Naive thymus-derived CD8-positive, alpha-beta T cell (primary cell): ENCODE measurements at places on chromosomes 4 and X. TPM values are rescaled to one million over a fixed set of nuclear protein-coding genes. Genes with fewer than 3 reads are reported as not detected.

The TMPRSS11F gene
- total RNA-seq: not detected

DNA sequence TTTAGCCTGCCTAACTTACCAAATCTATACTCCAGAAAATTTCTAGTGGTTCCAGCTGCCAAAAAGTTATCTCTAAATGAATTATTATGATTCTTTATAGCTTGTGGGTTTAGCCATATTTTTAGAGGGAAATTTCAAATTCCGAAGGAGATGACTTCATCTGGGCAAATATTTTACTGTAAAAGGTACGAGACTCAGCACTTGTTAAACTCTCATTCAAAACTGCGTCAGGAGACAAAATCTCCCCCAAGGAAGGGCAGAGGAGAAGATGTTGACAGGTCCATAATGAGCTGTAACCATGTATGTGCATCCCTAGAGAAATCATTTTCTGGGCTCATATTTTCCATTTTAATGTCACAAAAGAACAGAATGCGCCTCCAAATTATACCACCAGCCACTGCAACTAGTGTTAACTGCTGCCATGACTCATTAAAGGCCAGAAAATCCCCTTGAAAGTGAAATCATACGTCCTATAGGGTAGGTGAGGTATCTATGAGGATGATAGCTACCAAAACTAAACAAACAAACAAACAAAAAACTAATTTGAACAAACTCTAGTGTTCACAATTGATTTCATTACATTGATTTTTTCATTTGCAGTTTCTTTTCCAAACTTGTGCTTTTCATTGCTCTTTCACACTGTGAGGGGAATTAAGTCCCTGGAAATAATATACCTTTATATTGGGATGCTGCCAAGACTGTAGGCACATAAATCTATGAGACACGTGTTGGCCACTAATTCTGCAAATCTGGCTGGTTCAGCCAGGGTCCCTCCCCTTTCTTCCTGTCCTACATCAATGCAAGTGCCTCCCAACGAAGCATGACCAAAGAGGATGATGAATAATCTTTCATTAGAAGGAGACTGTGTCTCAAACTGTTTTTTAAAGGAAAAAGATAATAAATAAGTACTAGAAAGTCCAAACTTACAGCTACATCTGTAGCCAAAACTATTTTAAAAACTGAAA lies 85.8 kb downstream of the ARHGAP6 start:
- H3K27ac ChIP-seq: no peak overlapping the region
- peaks cover 5% of the 10 kb centered on the region for H3K36me3 ChIP-seq
- H3K27me3 ChIP-seq: peaks cover 1% of the 10 kb centered on the region

DNA sequence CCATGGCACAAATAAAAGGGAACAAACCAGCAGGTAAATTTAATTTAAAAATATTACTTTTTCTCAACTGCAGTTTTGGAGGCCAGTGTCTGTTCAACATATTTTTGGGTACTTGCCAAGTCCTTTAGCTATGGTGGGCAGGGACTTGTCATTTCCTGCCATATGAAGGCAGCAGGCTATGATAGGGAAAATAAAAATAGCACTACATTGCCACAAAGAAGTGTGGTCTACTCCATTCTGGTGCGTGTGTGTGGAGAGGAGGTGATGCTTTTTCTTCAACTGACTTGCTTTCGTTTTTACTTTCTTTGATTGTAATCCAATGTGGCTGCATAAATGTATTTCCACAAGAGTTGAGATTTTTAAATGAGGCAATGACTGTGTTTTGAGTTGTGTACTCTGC lies 17.2 kb downstream of the GPR174 start:
- peak overlapping the region; percentile 98 for H3K27ac ChIP-seq
- DNase-seq: peak; percentile 64
- H3K36me3 ChIP-seq: peaks cover 29% of the 10 kb centered on the region
- no peaks in the 10 kb centered on the region for H3K27me3 ChIP-seq

The EDA2R gene
- 0.44 TPM for total RNA-seq

- no peak for DNase-seq
- H3K27ac ChIP-seq: no peak overlapping the region
- H3K4me3 ChIP-seq: no peak overlapping the region
- peaks cover 3% of the 10 kb centered on the region for H3K27me3 ChIP-seq
Measured at GRCh38 chr4:20219521-20219920, 32.2 kb upstream of the SLIT2 start.

The FGD1 gene
- total RNA-seq: not detected
